Eye (tissue), 1 donor: ENCODE measurements at places on chromosomes 3 and 15.

DNA sequence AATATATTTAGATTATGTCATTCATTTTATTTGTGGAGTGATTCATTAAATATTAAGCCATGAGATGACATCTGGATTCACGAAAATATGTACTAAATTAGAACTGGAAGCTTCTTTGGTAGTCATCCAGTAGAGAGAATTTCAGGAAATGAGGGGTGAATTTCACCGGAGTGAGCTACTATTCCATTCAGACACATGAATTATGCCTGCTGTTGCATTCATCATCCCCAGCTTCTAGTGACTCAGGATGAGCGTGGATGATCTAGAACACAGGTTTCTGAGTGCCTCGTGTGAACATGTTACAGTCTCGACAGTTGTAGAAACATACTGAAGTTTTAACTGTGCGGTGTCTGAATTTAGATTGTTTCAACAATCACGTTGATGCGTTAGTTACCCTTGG lies 42.9 kb upstream of the GABRG3 start:
- DNase-seq, result no peak

DNA sequence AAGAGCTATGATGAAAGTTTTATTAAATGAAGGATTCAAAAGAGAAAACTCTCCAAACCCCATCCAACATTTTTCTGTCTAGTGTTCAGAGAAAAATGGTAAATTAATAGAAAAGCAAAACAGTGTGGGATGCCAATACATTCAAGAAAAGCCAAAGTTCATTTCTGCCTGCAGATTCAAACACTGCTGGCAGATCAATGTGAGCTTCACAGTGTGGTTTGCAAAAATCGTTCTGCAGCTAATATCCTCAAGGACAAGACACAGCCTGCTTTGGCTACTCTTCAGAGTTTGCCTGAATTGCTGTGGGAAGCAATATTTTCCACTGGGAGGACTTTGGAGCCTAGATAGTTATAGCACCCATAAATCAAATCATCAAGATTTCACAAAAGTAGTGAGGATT lies 619.9 kb upstream of the SUCLG2 start:
- no peak for DNase-seq

DNA sequence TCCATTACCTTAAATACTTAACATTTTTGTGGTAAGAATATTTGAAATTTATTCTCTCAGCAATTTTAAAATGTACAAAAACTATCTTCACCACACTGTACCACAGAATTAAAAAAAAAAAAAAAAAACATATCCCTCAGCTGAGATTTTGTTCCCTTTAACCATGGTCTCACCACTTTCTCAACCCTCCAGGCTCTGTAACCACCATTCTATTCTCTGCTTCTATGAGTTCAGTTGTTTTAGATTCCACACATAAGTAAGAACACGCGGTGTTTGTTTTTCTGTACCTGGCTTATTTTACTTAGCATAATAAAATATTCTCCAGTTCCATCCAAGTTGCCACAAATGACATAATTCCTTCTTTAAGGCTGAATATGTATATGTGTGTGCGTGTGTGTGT lies 41.5 kb downstream of the CSNK1G1 start:
- DNase-seq, result no peak

- DNase-seq, result no peak
Observed at GRCh38 chr3:58419780-58420507, 13.7 kb downstream of the PDHB start.

- no peak for DNase-seq
Observed at GRCh38 chr3:53038679-53039375, 7.0 kb downstream of the SFMBT1 start.

DNA sequence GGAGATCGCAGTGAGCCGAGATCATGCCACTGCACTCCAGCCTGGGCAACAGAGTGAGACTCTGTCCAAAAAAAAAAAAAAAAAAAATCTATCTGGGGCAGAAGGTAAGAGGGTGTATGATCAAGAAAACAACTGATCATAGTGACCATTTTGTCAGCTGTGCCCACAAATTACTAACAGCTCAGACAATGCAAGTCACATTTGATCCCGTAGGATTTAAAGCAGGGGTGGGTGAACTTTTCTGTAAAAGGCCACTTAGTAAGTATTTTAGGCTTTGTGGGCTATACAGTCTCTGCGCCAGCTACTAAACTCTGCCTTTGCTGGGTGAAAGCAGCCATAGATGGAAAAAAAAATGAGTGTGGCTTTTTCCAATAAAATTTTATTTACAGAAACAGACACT lies 57.6 kb upstream of the ABI3BP start:
- no peak for DNase-seq
